Kidney epithelial cell (primary cell): ENCODE measurements at places on chromosomes 16 and 17. TPM values are rescaled to one million over a fixed set of nuclear protein-coding genes. Genes with fewer than 3 reads are reported as not detected.

DNA sequence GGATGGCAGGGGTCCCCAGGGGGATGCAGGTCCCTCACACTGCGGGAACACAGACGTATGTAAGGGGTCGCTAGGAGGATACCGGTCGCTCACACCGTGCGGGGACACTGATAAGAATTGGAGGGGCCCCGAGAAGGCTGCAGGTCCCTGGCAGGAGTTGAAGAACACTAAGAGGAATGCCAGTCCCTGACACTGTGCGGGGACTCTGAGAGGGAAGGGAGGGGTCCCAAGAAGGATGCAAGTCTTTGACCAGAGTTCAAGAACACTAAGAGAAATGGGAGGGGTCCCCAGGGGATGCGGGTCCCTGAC lies 510 bp downstream of the ERCC4 start:
- DNase-seq = no peak

- no peak for DNase-seq
These were observed 64.4 kb upstream of the LRRC37A3 start for GRCh38 chr17:64983708-64984107.

GRCh38 chr16:69302301-69302700 lies 8.8 kb upstream of the VPS4A start:
- DNase-seq = no peak

GRCh38 chr16:28985211-28986041 lies 574 bp downstream of the LAT start:
- no peak for DNase-seq

- DNase-seq = peak; percentile 57
These were observed 215.6 kb downstream of the GRIN2A start for GRCh38 chr16:9966569-9967157.

DNA sequence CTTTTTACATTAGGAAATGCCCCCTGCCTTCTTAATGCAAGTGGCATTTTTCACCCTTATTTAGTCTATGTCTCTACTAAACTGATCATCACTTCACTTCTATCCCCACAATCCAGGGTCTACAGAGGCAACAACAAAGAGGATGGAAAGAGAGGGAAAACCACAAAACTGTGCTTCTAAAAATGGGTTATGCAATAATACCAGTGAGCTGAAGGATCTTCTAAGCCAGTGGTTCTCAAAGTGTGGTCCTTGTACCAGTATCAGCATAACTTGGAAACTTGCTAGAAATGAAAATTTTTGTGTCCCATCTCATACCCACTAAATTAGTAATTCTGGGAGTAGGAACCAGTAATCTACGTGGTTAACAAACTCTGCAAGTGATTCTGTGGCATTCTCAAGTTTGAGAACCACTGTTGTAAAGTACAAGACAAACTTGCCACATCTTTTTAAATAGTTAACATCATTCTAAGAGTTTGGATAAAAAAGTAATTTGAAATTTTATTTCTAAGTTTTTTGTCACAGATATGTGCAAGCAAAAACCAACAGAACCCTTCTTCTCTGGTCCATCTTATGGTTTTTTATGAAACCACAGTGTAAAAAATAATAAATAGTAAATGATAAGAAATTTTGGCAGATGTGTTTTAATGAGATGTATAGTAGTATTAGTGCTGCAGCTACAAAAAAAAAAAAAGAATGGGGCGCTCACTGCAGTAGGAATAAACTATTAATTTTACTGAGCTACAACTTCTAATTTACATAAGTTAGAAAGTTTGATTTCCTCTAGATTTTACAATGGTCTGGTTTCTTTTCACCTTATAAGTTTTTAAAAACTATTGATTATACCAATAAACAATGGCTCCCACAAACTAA lies 16.2 kb downstream of the CDC27 start:
- DNase-seq = no peak

GRCh38 chr17:5711344-5711743 lies 127.0 kb upstream of the NLRP1 start:
- DNase-seq = no peak

- no peak for DNase-seq
These were observed 24.9 kb upstream of the NUDT16L1 start for GRCh38 chr16:4668313-4668960.

DNA sequence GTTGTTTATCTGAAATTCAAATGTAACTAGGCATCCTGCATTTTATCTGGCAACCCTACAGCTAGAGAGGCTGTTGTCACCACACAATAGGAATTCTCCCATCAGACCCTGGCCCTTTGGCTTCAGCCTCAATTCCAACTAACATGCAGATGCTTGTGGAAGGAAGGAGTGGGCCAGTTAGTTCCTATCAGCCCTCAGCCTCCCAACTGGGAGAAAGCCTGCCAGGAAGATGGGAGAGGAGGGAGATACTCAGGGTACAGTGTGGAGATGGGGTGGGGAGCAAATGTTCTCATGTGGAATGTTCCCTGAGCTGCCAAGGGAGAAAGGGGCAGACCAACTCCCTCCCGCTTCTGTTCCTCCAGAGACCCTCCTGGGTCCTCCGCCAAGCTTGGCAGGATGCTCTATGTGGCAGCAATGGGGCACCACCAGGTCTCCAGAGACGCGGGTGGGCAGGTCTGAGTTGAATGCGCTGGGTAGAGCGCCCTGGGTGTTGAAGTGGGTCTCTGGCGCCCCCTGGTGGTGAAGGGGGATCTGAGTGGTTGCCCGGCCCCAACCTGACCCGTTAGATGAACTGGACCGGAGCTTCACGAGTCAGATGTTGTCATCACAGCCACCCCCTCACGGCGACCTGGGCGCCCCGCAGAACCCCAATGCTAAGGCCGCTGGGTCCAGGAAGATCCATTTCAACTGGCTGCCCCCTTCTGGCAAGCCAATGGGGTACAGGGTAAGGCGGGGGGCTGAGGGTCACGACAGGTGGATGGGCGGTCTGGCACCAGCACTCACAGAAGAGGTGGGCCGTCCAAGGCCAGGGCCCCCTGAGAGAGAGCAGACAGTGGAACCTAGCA lies 15.2 kb downstream of the GALK1 start:
- no peak for DNase-seq

- DNase-seq = no peak
These were observed 27.6 kb downstream of the CMTM4 start for GRCh38 chr16:66668777-66669444.

- no peak for DNase-seq
These were observed 32.3 kb downstream of the TPPP3 start for GRCh38 chr16:67361038-67361437.

DNA sequence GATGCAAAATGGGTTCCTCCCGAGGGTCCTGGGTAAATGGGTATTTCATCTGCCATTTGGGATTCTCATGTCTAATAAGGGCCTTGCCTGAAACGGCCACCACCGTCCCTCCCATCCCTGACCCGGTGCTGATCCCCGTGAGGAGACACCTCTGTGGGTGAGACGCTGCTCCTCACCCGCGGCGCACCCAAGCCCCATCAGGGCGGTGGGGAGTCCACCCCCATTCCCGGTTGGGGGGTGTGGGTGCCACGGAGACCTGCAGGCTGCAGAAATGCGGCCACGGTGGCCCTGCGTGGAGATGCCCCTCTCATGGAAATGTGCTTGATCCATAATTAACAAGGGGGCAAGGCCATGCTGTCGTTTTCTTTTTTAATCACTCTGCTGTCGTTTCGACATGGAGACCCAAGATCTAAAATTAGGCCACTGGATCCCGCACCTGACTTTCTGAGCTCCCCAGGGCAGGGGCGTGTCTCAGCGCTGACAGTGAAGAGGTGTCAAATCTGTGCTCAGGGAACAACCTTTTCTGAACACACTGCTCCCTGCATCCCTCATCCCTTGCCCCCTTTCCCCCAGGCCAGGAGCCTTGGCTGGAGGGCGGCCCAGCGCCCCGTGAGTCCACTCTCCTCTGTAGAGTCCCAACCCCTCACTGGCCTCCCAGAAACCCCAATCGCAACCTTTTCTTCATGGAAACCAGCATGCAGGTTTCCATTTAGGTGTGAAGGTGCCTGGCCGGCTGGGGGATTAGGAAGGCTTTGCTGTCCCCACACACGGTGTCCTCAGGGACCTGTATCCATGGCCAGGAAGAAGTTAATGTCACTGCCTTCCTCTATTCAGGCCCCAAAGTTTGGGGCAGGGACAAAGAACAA lies 38.9 kb downstream of the PEMT start:
- DNase-seq = no peak

GRCh38 chr16:57324749-57325148 lies 33.8 kb upstream of the CCL22 start:
- no peak for DNase-seq

- no peak for DNase-seq
These were observed 5.5 kb downstream of the FOXC2 start for GRCh38 chr16:86572041-86572521.

DNA sequence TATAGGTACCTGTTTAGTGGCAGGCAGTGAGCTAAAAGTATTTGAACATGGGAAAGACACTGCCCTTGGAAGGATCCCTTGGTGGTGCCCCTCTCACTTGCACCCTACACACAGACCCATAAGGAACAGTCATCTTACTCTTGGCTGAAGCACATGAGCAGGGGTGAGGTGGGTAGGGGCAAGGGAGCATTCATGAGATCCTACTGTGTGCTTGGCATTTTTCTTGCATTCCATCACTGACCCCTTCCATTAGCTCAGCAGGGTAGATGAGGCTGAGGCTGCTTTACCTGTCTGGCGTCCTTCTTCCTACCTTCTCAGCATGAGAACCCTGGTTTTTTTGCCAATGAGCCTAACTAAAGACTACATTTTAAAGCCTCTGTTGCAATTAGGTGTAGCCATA lies 48.3 kb downstream of the CCT6B start:
- DNase-seq = no peak

DNA sequence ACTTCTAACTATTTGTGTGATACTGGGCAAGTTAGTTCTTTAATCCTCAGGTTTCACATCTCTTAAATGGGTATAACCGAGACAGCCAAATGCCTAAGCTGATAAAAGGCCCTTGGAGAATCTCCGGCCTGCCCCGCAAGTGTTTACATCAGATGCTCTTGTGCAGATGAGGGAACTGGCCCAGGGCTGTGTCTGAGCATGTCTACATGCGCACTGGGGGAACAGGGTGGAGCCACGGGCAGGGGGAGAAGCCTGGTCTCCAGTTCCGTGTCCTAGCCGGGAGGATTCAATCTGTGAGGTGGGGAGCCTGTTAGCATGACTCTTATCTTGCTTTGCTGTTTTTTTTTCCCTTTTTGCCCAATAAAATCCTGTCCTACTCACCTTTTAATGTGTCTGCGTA lies 222.9 kb downstream of the CDH8 start:
- no peak for DNase-seq

GRCh38 chr17:6551356-6551755 lies 5.0 kb downstream of the PITPNM3 start:
- DNase-seq = no peak

DNA sequence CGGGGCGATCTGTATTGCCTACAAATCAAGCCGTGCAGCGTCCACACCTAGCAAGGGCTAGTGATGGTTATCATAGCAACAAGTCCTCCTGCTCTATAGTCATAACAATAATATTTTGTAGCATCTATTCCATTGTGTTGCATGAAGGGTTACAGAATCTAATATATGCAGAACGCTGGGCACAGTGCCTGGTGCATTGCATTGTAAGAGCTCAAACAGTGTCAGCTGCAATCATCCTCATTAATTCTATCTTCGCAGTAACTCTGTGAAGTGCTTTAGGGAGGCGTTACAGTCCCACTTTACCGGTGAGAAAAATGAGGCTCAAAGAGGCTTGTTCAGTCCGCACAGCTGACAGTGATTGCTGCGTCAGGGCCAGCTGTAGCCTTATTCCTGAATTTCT lies 149.4 kb downstream of the RBFOX1 start:
- DNase-seq = no peak

GRCh38 chr16:1182950-1183907 lies 30.3 kb downstream of the CACNA1H start:
- no peak for DNase-seq

DNA sequence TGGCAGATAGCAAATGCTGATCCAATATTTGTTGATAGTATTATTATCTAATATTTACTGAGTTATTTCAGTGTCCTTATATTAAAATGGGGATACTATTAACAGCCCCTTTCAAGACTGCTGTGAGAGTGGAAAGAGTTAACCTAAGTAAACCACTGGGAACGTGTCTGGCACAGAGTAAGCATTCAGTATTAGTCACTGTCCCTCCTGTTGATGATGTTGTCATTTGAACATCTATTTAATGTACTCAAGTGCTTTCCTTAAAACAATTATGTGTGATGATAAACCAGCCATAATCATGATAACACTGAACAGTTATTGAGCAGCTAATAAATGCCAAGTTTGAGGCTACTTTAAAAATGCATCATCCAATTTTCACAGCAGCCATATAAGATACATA lies 135.7 kb upstream of the XYLT1 start:
- no peak for DNase-seq

DNA sequence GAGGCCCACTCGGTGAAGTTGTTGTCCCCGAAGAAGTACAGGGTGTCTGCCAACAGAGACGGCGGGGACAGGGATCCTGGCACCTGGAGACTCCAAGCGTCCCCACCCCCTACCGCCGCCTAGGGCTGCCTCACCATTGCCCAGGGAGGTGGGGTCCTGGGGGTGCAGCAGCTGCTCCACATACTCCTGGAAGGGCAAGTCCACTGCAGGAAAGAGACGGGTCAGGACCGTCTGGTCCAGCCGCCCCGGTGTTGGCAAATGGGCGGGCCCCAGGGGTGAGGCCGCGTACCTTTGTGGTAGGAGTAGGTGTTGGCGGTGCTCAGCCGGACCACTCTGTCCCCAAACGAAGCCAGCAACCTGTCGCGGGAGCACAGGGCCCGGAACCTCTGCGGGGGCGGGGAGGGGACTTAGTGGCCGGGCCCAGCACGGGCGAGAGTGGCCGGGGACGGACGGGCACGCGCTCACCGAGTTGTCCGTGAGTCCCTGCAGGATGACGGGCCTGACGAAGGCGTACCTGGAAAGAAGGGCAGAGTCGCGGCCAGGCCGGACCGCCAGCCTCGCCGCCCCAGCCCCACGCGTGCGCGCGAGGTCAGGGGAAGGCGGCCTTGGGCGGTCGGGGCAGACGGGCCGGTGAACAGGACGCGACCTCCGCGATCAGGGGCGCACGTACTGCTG lies 601 bp downstream of the JMJD8 start:
- no peak for DNase-seq

GRCh38 chr17:6254036-6254435 lies 180.9 kb downstream of the AIPL1 start:
- no peak for DNase-seq

GRCh38 chr16:19192865-19193264 lies 24.8 kb downstream of the SYT17 start:
- no peak for DNase-seq

The HOXB3 gene
- total RNA-seq = 24.0 and 31.1 TPM in 2 replicates

The APOBR gene
- 0.21 TPM in 2 replicates for total RNA-seq

The CTF1 gene
- total RNA-seq = 1.4 and 2.1 TPM in 2 replicates

The BAIAP3 gene
- 1.2 and 5.8 TPM in 2 replicates for total RNA-seq

The NXPH3 gene
- not detected in 2 replicates for total RNA-seq

The GUCY2D gene
- 0.07 TPM in 1 of 2 replicates, not detected in the other for total RNA-seq

The ENDOV gene
- total RNA-seq = 14.6 and 18.6 TPM in 2 replicates

The NEUROD2 gene
- not detected in 2 replicates for total RNA-seq

The PLA2G10 gene
- not detected in 2 replicates for total RNA-seq
